Activated naive CD8-positive, alpha-beta T cell treated with anti-CD3 and anti-CD28 coated beads, Interleukin-2, amount 10 ng/mL, durations not matched to agents 7 days and 5 days (primary cell): ENCODE measurements at places on chromosomes 1 and 21.

- peaks cover 17% of the 10 kb centered on the region for H3K4me1 ChIP-seq
- peaks cover 3% of the 10 kb centered on the region for H3K36me3 ChIP-seq
- H3K4me3 ChIP-seq = peak overlapping the region; percentile 45
- H3K27me3 ChIP-seq = no peaks in the 10 kb centered on the region
- no peak for DNase-seq
- H3K27ac ChIP-seq = peak overlapping the region; percentile 31
Observed at GRCh38 chr1:173297798-173298391, 90.8 kb upstream of the TNFSF4 start.

GRCh38 chr1:219124163-219124562, 49.5 kb upstream of the LYPLAL1 start:
- no peak overlapping the region for H3K4me3 ChIP-seq
- H3K27me3 ChIP-seq = no peaks in the 10 kb centered on the region
- H3K4me1 ChIP-seq = no peaks in the 10 kb centered on the region
- no peaks in the 10 kb centered on the region for H3K36me3 ChIP-seq
- no peak for DNase-seq

DNA sequence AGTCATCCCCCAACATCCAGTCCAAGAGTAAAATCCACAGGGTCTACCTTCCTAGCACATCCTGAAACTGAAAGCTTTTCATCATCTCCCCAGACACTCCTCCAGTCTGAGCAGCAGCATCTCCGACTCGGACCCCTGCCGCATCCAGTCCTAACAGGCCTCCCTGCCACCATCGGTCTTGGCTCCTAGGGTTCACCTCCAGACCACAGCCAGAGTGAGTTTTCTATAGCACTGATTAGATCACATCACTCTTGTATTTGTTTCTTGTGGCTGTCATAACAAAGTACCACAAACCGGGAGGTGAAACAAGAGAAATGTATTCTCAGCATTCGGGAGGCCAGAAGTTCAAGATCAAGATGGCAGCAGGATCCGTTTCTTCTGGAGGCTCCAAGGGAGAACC, 187.8 kb downstream of the TOMM20 start:
- H3K27ac ChIP-seq = no peak overlapping the region
- peaks cover 10% of the 10 kb centered on the region for H3K36me3 ChIP-seq
- DNase-seq = no peak
- H3K27me3 ChIP-seq = no peaks in the 10 kb centered on the region
- no peak overlapping the region for H3K4me3 ChIP-seq

DNA sequence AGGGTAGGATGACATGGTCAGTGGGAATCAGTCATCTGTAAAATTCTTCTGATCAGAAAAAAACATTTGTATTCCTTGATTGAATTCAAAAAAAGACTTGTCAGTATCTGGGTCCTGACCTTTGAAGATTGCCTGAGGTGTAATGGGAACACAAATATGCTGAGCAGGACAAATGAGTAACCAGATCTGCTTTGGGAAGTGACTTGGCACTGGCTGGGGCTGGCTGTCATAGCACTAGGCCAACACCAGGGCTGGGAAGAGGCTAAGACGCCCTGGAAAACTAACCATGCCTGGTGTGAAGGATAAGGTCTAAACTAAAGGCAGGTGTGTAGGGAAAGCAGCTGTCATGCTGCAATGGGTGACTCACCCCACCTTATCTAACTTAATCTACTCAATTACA, 452.9 kb upstream of the BEND5 start:
- no peaks in the 10 kb centered on the region for H3K36me3 ChIP-seq
- no peak overlapping the region for H3K27ac ChIP-seq
- DNase-seq = no peak
- H3K4me3 ChIP-seq = no peak overlapping the region
- H3K4me1 ChIP-seq = no peaks in the 10 kb centered on the region
- no peaks in the 10 kb centered on the region for H3K27me3 ChIP-seq

GRCh38 chr1:15825800-15826199, 18.4 kb upstream of the UQCRHL start:
- H3K4me1 ChIP-seq = peaks cover 18% of the 10 kb centered on the region
- no peak overlapping the region for H3K4me3 ChIP-seq
- no peak overlapping the region for H3K27ac ChIP-seq
- no peaks in the 10 kb centered on the region for H3K36me3 ChIP-seq
- H3K27me3 ChIP-seq = no peaks in the 10 kb centered on the region

- H3K27me3 ChIP-seq = no peaks in the 10 kb centered on the region
- H3K4me1 ChIP-seq = peaks cover 37% of the 10 kb centered on the region
- peak overlapping the region; percentile 82 for H3K4me3 ChIP-seq
- no peaks in the 10 kb centered on the region for H3K36me3 ChIP-seq
Observed at GRCh38 chr1:153985341-153985912, 712 bp downstream of the RAB13 start.

GRCh38 chr1:155970531-155971167, 7.7 kb downstream of the ARHGEF2 start:
- no peak for DNase-seq
- H3K36me3 ChIP-seq = peaks cover 24% of the 10 kb centered on the region
- H3K27me3 ChIP-seq = no peaks in the 10 kb centered on the region
- peak overlapping the region; percentile 72 for H3K4me3 ChIP-seq

GRCh38 chr1:207619871-207620542, 24.9 kb upstream of the CR1L start:
- H3K27ac ChIP-seq = no peak overlapping the region
- H3K27me3 ChIP-seq = peaks cover 11% of the 10 kb centered on the region
- no peak overlapping the region for H3K4me3 ChIP-seq
- DNase-seq = peak; percentile 27

DNA sequence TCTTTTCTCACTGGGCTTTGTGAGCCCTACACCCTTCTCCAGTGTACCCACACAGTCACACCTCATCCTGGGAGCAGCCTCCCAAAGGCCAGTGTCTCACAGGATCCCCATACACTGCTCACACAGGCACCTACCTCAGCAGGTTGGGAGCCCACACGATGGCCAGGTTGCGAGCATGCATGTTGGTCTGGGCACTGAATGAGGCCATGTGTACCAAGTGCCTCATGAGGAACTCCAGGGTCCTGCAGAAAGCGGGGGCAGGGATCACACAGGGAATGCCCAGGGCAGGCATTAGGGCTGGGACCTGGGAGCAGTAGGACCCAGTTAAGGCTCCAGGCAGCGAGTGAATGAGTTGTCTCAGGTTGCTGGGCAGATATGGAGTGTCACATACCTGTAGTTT, 8.5 kb upstream of the USF1 start:
- peaks cover 31% of the 10 kb centered on the region for H3K36me3 ChIP-seq
- H3K27me3 ChIP-seq = no peaks in the 10 kb centered on the region
- H3K27ac ChIP-seq = peak overlapping the region; percentile 49
- DNase-seq = no peak
- no peak overlapping the region for H3K4me3 ChIP-seq

DNA sequence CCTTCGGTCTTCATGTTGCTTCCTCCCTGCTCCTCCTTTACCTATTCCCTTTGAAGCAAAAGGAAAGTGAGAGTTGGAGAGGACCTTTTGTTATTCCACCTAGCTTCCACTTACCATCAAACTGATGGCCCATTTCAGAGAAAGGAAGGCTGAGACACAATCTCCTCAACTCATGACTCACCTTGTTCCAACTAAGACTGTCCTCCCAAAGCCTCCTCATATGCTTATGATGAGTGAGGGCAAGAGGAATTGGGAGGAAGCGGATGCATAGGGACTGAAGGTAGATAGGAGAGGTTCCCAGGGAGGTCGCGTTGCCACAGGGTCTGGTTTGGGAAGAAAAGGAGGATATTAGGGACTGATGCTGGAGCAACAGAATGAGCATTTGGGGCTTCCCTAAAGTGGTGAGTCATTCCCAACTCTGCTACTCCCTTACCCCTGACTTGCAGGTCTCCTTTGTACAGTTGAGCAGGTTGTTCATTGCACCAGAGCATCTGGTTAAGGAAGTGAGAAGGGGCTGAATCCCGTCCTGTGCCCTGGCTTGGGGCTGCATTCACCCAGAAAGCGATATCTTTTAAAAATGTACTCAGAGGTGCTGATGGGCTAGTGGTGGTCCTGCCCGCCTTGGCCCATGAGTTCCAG, 35.0 kb downstream of the LGR6 start:
- peaks cover 20% of the 10 kb centered on the region for H3K4me1 ChIP-seq
- no peaks in the 10 kb centered on the region for H3K36me3 ChIP-seq
- H3K27me3 ChIP-seq = peaks cover 29% of the 10 kb centered on the region
- peak overlapping the region; percentile 62 for H3K27ac ChIP-seq
- DNase-seq = no peak
- H3K4me3 ChIP-seq = no peak overlapping the region

GRCh38 chr1:218553197-218553596, 208.1 kb downstream of the TGFB2 start:
- no peaks in the 10 kb centered on the region for H3K36me3 ChIP-seq
- H3K27ac ChIP-seq = no peak overlapping the region

DNA sequence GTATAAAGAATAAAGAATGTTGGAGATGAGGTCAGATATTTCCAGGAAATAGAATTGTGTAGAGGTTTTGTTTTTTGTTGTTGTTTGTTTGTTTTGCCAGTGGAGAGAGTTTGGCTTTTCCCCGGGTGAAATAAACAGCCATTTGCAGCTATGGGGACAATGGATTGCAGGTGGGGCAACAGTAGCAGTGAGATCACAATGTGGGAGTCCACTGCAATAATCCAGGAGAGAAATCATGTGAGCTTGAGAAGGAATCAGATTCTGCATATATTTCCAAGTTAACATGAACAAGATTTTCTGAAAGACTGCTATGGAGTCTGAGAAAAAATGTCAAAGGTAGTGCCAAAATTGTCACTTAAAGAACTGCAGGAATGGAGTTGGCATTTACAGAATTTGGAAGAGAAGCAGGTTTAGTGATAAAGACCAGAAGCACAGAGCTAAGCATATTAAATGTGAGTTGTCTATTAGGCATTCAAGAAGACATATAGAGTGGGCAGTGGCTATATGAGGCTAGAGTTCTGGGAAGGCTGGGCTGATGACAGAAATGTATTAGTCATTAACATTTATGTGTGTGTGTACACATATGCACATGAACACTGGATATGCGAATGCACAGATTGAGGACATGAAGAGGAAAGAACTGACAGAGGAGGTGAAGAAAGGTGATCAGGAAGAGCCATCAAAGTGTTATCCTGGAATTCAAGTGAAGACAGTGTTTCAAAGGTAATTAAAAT, 729.6 kb upstream of the PTBP2 start:
- H3K27me3 ChIP-seq = no peaks in the 10 kb centered on the region
- H3K36me3 ChIP-seq = no peaks in the 10 kb centered on the region
- no peak overlapping the region for H3K4me3 ChIP-seq

DNA sequence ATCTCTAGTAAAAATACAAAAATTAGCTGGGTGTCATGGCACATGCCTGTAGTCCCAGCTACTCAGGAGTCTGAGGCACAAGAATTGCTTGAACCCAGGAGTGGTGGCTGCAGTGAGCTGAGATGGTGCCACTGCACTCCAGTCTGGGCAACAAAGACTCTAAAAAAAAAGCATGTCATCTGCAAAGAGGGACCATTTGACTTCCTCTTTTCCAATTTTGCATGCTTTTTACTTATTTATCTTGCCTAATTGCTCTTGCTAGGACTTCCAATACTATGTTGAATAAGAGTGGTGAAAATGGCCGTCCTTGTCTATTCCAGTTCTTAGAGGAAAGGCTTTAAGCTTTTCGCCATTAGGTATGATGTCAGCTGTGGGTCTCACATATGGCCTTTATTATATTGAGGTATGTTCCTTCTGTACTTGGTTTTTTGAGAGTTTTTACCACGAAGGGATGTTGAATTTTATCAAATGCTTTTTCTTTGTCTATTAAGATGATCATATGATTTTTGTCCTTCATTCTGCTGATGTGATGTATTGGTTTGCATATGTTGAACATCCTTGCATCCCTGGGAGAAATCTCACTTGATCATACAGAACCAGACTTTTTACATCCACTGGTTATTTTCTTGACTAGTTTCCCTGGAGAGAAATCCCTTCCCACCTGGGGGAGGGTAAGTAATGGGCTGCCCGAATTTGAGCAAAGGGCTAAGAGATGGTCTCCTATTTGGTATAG, 17.0 kb upstream of the RAP1GAP start:
- no peak overlapping the region for H3K27ac ChIP-seq
- DNase-seq = no peak
- H3K4me3 ChIP-seq = no peak overlapping the region
- peaks cover 2% of the 10 kb centered on the region for H3K4me1 ChIP-seq
- peaks cover 46% of the 10 kb centered on the region for H3K36me3 ChIP-seq

DNA sequence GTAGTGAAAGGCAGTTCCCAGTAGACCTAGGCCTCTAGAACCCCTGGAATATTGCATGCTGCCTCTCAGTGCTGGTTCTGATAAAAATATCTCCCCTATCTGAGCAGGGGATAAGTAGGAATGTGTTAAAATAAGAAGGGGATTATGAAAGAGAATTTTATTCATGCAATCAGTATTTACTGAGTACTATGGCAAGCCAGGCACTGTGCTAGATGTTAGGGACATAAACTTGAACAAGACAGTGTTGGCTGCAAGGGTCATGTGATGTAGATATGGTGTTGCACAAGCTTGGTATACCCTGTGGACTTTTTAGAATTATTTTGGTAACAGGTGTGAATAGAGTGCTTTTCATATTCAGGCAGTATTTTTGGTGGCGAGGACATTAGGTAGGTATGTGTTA, 23.6 kb downstream of the NOS1AP start:
- H3K4me3 ChIP-seq = no peak overlapping the region
- H3K27me3 ChIP-seq = peaks cover 27% of the 10 kb centered on the region
- no peaks in the 10 kb centered on the region for H3K36me3 ChIP-seq
- no peak for DNase-seq
- no peak overlapping the region for H3K27ac ChIP-seq
- peaks cover 4% of the 10 kb centered on the region for H3K4me1 ChIP-seq

DNA sequence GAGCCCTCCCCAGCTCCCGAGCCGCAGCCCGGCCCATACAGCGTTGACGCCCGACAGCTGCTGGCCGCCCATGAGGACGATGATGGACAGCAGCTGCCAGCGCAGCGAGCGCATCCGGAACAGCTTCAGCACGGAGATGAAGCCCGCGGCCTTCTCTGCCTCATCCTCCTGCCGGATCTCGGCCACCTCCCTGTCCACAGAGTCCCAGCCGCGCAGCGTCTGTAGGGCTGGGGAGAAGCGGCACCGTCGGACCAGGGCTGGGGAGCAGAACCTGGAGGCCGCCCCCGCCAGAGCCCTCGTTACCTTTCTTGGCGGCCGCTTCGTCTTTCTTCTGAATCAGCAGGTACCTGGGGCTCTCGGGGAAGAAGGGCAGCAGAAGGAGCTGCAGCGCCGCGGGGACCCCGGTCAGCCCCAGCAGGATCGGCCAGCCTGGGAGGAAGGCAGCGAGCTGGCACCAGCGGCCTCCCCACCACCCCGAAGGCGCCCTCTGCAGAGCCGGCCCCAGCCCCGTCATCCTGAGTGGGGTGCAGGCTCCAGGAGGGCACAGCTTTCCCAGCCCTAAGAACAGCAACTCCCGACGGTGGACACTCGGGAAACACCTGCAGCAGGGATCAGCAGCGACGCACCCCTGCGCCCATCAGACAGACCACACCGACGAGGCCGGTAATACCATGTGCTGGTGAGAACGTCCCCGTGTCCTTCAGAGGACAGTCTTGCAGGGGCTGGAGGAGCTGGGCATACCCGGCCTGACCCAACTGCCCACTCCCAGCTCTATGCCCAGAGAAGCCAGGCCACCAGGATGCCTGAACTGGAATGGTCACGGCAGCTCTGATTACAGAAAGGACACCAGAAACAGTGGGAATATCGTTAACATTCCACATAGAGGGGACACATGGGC, 13.8 kb upstream of the SLC2A7 start:
- no peak overlapping the region for H3K4me3 ChIP-seq
- no peak for DNase-seq
- H3K27me3 ChIP-seq = peaks cover 3% of the 10 kb centered on the region
- H3K4me1 ChIP-seq = no peaks in the 10 kb centered on the region

- no peak overlapping the region for H3K4me3 ChIP-seq
- H3K27me3 ChIP-seq = no peaks in the 10 kb centered on the region
- no peak for DNase-seq
Observed at GRCh38 chr1:78475888-78476610, 14.7 kb upstream of the PTGFR start.
